ENCODE measurements at places on chromosomes 7 and 10.
A peak's percentile ranks its signal among the peaks of the same experiment; 100 is the strongest.

DNA sequence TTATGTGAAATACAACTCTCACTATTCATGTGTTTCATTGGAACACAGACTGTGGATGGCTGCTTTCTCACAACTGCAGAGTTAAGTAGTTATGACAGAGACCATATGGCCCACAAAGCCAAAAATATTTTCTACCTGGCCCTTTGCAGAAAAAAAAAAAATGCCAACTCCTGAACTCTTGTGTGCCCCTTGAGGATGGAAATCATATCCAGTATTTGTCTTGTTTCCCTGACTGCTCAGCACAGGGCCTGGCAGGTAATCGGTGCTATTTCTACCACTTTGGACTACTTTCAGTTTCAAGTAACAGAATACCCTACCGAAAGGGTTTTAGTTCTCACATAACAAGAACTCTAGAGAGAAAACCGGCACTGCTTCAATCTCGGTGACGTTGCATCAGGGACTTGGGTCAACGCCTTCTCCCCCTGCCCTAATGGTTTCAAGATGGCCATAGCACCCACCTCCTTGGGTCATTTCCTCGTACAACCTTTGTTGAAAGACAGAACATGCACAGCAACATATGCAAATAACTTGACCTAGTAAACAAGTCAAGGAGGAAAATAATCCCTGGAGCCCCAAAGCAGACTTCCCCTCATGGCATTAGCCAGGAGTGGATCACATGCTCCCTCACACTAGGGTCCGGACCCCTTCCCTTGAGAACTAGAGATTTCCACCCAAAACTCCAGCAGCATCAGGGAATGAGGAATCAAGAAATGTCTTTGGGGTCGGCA, 11.8 kb upstream of the GPNMB start:
- no peak for DNase-seq

DNA sequence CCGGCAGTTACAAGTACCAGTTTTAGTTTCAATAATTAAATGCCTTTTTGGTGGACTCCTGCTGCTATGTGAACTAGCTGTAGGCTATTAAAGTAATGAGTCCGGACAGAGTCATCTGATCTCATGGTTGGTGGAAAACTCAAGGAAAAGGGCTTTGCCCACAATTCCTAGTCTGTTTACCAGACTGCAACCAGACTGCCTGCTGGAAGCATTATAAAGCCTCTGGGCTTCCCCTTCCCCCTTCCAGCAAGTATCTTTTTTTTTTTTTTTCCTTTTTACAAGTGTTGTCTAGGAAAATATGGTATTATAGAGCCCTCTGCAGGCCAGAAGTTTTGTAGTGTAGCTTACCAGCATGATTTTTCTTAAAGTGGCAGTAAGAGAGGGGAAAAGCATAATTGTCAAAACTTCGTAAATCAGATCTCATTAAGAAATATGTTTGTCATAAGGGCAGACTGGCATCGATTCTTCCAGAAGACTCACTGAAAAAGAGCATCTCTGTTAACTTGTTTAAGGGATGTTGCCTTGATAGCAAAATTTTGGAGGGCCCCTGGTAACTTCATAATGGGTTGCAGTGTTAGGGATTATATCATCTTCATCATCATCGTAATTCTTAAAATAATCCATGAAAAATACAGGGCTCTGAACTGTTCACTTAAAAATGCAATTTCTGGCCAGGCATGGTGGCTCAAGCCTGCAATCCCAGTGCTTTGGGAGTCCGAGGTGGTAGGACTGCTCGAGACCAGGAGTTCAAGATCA, 181.3 kb downstream of the TAX1BP1 start:
- peak; percentile 78 for DNase-seq

- no peak for DNase-seq
Observed at GRCh38 chr10:28171468-28172222, 131.2 kb downstream of the MPP7 start.

DNA sequence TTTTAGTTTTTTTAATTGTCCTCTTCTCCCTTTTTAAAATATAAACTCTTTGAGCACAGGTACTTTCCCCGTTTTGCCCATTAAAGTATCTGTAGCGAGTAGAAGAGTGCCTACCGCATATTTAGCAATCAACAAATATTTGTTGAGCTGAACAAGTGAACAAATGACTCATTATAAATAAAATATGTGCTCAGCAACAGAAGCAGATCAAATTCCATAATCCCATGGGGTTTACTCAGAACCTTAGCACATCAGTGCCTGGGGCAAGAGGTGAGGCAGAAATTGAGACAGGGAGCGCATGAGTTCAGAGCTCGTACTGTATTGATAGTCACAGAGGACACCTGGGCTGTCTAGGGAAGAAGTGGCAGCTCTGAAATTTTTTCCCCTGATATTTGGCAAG, 161.0 kb downstream of the SEM1 start:
- no peak for DNase-seq

- DNase-seq, result no peak
Observed at GRCh38 chr10:124612611-124613498, 131.3 kb downstream of the FAM53B start.

DNA sequence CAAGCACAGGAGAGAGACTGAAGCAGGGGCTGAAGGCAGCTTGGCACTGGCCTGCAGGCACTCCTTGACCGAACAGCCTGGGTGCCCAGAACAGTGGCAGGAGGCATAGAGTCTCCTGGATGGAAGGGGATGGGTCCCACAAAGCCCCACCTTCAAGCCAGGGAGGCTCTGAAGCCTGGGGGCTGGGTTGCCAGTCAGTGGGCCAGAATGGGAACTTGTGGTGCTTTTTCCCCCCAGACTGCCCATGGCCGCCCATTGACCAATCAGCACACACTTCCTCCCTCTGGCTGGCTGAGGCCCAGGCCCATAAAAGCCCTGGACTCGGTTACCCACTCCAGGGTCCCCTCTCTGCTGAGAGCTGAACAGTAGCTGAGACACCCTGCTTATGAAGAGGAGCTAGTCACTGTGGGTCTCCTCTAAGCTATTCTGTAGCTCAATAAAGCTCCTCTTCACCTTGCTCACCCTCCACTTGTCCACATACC, 109.6 kb downstream of the ELAPOR2 start:
- DNase-seq, result no peak

DNA sequence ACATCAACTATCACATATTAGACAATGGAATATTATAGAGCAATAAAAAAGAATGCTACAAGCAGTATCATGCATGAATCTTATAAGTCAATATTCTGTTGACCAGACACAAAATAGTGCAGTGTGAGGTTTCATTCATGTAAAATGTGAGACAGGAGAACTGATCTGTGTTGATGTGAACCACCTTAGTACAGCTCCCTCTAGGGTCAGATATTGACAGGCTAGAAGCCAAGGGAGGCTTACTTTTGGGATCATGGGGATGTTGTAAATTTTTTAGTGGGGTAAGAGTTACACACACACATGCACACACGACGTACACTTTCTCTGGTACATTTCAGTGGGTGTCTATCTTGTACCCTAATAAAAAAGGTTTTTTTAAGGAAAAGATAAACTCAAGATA, 231.6 kb upstream of the FOXK1 start:
- no peak for DNase-seq

DNA sequence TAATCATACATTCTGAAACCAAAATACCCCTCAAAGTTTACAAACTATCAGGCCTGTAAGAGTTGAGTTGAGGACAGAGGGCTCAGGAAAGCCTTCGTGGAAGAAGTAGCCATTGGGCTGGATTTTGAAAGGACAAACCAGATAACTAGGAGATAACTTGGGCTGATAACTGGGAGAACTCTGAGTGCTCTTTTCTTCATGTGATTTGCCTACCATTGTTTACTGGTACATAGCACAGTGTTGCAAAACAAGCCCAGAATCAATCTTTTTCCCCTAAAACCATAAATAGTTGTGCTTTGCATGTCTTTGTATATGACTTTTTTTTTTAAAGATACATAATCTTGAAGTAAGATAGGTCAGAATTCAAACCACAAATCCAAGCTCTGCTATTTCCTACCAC, 106.7 kb upstream of the ITGB1 start:
- no peak for DNase-seq

DNA sequence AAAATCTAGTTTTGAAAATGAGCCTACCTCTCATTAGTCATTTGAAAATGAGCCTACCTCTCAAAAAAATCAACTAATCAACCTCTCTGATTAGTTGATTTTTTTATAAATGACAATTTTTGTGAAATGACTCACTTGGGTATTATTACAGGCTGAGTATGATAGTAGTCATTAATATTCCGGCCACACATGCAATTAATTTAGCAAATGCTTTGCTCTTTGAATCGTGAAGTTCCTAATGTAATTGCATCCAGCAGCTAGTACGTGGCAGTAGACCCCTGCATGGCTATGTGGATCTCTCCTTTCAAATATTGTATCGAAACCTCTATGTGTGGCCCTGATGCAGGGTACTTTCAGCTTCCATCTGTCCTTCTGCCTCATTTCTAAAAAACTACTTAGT, 245.9 kb upstream of the PHYHIPL start:
- DNase-seq, result no peak

GRCh38 chr7:94178230-94178629, 174.1 kb upstream of the BET1 start:
- no peak for DNase-seq

- DNase-seq, result no peak
Observed at GRCh38 chr10:78853864-78854263, 214.9 kb upstream of the ZMIZ1 start.

- DNase-seq, result no peak
Observed at GRCh38 chr10:124251317-124252065, 158.1 kb upstream of the CHST15 start.

GRCh38 chr7:30800785-30801252, 29.6 kb downstream of the MINDY4 start:
- peak; percentile 48 for DNase-seq

GRCh38 chr7:4715410-4715776, 33.3 kb downstream of the FOXK1 start:
- no peak for DNase-seq

GRCh38 chr10:28541717-28542365, 8.9 kb downstream of the WAC start:
- DNase-seq, result no peak

- DNase-seq, result no peak
Observed at GRCh38 chr7:22702516-22702915, 24.5 kb upstream of the IL6 start.

DNA sequence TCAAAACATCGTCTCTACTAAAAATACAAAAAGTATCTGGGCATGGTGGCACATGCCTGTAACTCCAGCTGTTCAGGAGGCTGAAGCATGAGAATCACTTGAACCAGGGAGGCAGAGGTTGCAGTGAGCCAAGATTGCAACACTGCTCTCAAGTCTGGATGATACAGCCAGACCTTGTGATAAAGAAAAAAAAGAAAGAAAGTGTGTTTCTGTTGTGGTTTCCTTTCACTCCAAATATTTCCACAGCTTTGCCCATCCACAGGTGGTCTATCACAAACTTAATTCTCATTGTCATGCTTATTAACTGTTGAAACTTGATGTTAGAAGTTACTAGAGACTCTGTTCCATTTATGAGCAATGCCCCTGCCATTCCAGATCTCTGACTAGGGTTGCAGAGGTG, 316.0 kb upstream of the SEMA3C start:
- DNase-seq, result no peak

GRCh38 chr10:52814506-52814905, 41.9 kb upstream of the MBL2 start:
- DNase-seq, result no peak

- DNase-seq, result no peak
Observed at GRCh38 chr10:80502621-80503583, 34.8 kb upstream of the SH2D4B start.

- no peak for DNase-seq
Observed at GRCh38 chr10:92131275-92131820, 159.5 kb downstream of the CPEB3 start.

- no peak for DNase-seq
Observed at GRCh38 chr7:35768346-35768745, 32.5 kb upstream of the SEPTIN7 start.

DNA sequence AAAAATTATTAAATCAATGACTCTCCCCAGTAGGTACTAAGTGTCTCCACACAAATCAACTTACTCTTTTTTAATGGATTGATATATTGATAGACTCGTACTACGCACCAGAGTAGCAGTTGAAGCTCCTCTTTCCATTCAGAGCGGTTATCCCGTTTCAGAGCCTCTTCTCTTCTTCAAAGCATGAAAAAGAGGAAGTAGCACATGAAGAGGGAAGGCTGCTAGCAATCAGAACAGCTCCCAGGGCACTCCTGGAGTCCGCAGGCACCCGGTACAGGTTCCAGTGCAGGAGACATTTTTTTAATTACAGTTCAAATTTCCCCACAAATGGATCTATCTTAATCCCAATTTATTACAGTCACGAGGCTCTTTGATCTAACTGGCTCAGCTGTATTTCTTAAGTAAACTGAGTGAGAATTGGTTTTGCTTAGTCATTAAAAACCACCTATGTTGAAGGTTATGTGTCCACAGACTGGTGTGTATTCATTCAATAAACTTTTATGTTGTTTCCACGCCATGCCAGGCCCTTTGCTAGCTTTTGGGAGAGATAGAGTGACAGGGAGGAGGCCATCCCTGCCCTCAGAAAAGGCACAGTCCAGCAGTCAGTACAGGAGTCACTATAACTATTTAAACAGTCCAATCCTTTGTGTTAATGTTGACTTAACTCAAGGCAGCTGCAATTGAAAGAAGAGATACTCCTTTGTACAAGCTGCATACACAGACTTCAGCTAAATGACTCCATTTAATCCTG, 32.1 kb upstream of the CALN1 start:
- DNase-seq, result no peak

DNA sequence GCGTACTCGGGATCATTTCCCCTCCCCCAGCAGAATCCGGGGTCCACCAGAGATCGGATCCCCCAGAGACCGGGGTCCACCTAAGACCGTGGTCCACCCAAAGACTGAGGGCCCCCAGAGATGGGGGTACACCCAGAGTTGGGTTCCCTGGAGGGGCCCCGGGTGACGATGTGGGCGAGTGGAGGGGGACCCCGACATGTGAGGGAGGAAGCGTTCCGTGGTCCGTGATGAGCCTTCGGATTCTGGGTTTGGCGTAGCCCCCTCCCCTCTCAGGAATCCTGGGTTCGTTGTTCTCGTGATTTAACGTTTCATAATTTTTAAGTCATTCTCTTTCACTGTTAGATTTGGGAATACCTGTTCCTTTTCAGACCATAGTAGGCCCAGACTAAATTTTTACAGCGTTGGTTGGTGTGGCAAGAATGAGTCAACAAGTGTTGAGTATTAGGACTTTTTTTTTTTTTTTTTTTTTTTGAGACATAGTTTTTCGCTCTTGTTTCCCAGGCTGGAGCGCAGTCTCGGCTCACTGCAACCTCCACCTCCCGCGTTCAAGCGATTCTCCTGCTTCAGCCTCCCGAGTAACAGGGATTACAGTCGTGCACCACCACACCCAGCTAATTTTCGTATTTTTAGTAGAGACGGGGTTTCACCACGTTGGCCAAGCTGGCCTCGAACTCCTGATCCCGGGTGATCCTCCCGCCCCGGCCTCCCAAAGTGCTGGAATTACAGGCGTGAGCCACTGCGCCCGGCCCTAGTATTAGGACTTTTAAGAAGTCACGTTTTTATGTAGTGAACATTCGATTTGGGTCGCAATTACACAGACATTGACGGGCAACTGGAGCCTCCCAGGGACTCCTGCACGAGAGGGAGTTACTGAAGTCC, 672 bp downstream of the GTPBP4 start:
- no peak for DNase-seq

- DNase-seq, result no peak
Observed at GRCh38 chr7:133489906-133490305, 237.0 kb downstream of the EXOC4 start.

DNA sequence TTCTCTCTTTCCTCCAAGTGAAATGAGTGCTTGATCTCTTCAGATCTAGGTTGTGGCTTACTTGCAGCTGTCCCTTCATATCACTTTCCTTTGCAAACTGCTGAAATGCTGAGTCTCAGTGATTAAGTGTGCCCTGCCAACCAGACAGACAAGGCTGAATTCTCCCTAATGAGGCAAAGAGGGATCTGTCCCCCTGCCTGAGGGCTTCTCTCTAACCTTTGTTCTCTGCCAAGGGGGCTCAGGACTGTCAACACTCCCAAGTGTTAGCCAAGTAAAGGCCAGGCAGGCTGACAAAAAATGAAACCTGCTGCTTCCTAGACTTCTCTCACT, at the start of gene MSS51:
TSS of gene MSS51 (minus strand) at position 24 of the 330 bp plus-strand sequence. CDS start 5,277 bp downstream, outside the sequence.
- no peak for DNase-seq
